Epithelial cell of prostate (primary cell): ENCODE measurements at places on chromosomes 1 and 21.

DNA sequence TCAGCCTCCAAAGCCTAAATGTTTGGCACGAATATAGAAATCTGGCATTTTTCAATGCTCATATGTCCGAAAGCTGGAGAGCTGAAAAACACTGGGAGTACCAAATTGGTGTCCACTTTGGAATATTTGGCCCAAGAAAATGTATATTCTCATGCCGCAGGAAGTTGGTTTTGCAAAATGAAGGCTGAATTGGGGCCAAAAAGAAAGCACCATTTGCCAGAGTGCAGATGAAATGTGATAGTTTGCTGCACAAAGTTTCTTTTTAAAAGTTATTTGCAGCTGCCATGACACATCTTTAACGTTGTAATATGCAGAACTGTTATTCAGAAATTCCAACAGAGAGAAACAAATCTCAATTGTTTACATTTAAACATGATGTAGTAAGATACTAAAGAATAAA is 124.2 kb upstream of the LYPLAL1 start:
- DNase-seq: no peak

GRCh38 chr21:31926498-31926897 is 53.7 kb downstream of the HUNK start:
- DNase-seq: no peak

DNA sequence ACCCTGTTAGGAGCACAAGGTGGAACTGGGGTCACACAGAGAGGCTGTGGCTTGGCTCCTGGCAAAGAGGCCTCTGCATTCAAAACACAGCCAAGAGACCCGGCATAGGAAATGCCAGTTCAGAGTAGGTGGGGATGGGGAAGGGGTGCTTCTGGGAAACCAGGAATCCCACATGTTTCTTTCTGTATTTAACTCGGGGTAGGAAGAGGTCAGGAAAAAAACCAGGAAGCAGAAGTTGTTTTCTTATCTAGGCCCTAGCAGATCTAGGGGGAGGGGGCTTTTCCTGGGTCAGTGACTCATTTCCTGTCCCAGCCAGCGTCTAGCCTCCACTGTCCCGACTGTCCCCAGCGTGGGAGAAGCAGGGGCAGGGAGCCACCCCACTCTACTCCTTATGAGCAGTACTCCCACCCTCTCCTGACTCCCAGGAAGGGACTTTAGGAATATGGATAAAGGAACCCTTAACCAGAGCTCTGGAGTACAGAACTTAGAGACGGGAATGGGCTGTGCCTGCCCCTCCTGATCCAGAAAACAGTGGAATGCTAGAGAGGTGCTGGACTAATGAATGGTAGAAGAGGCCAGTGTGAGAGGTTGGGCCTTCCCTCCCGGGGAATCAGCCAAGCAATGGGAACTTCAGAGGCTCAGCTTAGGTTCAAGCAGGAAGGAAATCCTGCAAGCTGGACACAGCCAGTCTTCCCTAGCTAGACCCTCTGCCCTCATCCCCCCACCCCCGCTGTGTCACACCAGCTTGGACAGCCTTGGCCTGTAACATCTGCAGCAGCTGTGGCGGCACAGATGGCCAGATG is 5.7 kb downstream of the FHL3 start:
- DNase-seq: no peak

- DNase-seq: no peak
Observed at GRCh38 chr1:17908945-17909344, 153.8 kb downstream of the ACTL8 start.
